ENCODE measurements at places on chromosomes 3 and 15.
A peak's percentile ranks its signal among the peaks of the same experiment; 100 is the strongest.

DNA sequence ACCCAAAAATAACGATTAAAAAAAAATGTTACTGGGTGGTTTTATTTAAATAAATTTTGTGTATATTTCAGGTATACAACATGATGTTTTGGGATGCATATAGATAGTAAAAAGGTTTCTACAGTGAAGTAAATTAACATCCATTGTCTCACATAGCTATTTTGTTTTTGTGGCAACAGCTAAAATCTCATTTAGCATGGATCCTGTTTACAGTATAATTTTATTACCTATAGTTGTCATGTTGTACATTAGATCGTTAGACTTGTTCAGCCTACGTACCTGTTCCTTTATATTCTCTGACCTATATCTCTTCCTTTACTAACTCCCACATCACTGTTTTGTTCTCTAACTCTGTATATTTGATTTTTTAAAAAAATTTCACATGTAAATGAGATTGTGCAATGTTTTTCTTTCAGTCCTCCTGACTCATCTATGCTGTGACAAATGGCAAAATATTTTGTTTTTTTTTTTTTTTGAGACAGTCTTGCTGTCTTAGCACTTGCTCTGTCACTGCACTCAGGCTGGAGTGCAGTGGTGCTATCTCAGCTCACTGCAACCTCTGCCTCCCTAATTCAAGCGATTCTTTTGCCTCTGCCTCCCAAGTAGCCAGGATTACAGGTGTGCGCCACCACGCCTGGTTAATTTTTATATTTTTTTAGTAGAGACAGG is 45.6 kb downstream of the OIP5 start:
- DNase-seq, result no peak

GRCh38 chr3:193816656-193817311 is 223.8 kb downstream of the OPA1 start:
- DNase-seq, result peak; percentile 58

- no peak for DNase-seq
These were observed 72.7 kb downstream of the DHX36 start for GRCh38 chr3:154251610-154252009.

GRCh38 chr3:116815321-116815720 is 105.7 kb downstream of the TUSC7 start:
- DNase-seq, result no peak

DNA sequence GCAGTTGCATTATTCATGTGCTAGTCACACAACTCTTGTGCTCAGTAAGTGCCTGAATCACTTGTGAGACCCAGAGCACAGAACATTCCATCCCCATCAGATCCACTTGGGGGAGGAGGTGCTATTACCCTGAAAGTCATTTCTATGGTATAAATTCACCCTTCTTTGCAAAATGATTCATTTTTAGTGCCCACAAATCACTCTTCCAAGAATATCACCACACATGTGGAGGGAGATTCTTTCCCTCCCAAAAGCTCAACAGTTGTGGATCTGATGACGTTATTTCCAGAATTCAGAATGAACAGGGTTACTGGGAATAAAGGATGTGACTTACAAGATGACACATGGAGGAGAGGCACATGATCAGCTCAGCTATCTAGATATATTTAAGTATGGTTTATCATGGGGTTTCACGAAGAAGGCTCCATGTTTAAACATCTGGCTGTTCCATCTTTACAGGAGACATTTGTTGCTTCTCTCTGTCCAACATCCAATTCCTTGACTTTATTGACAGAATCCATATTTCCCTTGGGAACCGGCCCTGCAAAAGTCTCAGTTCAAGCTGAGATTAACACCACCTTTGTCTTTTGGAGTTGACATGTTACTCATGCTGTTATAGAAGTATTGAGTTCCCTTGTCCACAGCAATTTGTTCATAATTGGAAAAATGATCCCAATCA is 214.2 kb upstream of the PROK2 start:
- no peak for DNase-seq

- peak; percentile 90 for DNase-seq
These were observed 267.5 kb upstream of the CHRM5 start for GRCh38 chr15:33700695-33701303.

DNA sequence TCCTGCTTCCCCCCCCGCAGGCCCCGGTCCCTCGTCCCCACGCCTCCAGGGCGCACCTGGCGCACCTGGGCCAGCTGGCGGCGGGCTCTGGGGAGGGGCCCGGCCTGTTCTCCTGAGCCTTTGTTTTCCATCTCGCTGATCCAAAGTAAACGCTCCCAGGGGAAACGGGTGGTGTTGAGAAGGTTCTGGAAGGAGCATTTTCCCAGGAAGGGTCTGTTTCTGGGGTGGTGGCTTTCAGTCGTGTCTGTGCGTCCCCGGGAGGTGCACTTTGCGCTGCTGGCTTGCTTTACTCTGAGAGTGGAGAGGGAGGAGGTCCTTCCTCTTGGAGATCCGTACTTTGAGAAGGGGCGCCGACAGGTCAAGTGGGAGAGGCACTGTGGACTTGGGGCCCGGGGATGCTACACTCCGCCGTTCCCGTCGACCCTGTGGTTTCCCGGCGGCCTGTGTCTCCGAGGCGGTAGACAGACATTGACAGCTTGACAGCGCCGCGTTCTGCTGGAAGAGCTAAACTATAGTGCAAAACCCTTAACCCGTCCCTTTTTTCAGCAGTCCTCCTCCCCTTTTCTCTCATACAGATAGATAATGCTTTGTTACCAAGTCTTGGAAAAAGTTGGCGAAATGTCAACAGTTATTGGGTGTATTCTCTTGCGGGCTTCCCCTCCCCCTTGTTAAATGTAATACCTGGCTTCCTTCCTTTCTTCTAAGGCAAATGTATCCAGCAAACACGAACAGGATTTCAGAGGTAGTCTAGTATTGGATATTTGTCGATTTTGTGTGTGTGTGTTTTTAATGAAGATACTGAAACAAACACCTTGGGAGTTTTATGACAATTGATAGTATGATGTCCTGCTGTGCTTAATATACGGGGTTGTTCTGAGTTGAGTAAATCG is 6.5 kb downstream of the TPM1 start:
- DNase-seq, result peak; percentile 79

GRCh38 chr3:178117641-178118040 is 418.6 kb upstream of the KCNMB2 start:
- DNase-seq, result no peak

- no peak for DNase-seq
These were observed 364.1 kb upstream of the CNTN4 start for GRCh38 chr3:1734494-1735122.

DNA sequence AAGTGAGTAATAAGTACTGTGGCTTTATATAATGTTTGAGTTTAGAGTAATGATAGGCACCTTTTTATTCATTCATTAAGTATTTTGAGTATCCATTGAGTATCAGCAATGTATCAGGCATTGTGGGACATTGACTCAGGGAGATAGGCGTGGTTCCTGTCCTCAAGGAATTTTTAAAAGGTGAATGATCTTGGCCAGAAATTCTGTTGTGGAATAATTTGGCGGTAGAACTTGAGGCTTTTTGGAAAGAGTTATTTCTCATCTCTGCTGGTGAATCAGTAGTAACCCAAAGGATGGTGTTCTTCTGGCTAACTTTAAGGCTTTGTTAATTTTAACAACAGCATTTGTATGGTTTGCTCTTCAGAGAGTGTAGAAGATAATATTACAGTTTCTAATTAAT is 2.0 kb downstream of the RAB7A start:
- no peak for DNase-seq

GRCh38 chr15:50676799-50677483 is 9.7 kb downstream of the TRPM7 start:
- DNase-seq, result no peak

- DNase-seq, result peak; percentile 35
These were observed 653 bp upstream of the MFSD1 start for GRCh38 chr3:158801201-158801600.

DNA sequence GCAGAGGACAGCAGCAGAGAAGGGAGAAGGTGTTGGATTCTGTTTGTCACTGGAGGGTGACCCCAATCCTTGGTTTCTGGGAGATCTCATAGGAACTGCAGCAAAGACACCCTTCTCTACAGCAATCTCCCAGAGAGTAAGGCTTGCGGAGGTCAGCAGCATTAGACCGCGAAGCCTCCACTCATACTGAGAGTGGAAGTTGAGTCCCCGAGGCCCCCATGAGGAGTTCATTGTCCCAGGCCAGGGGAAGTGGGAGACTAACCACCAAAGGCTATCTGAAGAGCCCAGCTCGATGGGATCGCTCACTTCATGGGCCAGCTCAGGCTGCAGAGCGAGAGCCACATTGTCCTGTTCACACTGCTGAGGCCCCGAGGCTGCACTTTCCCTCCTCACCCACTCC is 44.6 kb downstream of the GLDN start:
- DNase-seq, result peak; percentile 52

DNA sequence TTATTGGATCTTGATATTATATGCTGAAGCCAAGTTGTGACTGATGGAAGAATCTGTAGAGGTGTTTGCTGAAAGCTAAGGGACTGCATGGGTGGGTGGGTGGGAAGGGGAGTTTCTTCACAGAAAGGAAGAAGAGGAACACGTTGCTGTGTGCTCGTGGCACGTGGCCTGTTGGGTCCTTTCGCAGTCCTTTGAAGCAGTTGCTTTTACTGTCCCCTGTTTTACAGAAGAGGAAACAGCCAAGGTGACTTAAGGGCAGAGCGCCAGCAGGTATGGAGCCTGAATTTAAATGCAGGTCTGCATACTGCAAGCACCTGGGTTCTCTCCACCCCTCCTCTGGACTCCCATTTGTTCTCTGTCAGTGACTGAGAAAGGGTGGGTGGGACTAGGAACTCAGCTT is 59.4 kb upstream of the PRR23C start:
- DNase-seq, result no peak

GRCh38 chr3:32584660-32585059 is 14.0 kb upstream of the DYNC1LI1 start:
- no peak for DNase-seq

DNA sequence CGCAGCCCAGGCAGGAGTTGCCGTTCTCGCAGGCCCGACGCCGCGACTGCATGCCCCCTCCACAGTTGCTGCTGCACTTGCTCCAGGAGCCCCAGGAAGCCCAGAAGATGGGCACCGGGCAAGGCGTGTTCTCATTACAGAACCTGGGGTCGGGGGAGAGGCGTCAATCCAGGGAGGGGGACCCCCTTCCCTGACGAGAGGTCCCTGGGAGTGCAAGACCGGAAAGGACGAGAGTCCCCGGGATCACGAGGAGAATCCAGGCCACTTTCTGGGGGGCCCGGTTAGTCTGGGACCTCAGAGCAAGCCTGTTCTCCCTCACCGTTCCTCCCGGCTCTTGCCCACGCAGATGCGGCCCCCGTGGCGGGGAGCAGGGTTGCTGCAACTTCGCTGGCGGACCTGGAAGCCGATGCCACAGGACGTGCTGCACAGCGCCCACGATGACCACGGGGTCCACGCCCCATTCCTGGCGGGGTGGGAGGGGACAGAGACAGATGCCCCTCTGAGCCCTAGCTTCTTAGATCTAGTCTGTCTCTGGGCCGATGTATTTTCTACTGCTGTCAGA is 113.9 kb downstream of the SEMA5B start:
- DNase-seq, result no peak

- no peak for DNase-seq
These were observed 24.8 kb downstream of the AKAP13 start for GRCh38 chr15:85404918-85405866.

DNA sequence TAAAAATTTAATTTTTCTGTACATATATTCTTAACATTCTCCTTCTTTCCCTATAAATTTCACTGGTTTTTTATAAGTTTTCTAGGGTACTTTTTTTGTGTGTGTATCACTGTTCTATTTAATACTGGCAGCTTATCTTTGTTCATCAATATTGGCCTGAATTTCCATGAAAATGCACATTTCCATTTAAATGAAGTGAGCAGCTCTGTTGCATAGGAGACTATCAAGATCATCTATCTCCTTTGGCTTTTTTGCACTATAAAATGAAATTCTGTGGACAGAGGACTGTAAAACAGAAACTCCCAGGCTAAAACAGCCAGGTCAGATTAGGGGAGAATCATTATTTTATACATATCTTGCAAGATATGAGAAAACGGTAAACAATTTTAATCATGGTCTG is 277.0 kb upstream of the ARL6 start:
- no peak for DNase-seq

DNA sequence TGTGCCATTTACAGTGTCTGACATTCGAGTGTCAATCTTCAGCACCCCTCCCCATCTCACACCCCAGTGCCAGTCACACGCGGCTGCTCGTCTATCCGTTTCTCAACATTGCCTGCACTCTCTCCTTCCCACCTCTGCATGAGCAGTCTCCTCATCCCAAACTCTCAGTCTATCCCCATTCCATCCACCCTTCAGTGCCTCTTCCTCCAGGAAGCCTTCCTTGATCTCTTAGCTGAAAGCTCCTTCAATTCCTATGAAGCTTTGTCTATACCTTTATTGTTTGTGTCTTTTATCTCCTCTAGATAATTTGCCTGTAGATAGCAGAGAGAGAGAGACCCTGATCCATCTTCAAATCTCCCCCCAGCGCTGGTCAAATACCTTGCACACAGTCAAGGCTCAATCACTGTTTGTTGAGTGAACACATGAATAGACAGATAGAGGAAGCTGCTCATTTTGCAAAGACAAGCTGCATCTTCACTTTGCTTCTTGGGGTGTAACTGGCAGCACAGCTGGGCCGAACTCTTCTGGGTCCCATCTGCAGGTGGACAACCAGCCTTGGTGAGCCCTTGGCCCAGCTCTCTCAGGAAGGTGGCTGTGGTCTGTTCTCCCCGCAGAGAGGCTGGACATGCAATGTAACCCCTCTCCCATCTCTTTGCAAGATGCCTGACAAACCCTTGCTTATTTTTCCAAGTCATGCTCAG is 52.8 kb downstream of the ITGA11 start:
- no peak for DNase-seq

- DNase-seq, result no peak
These were observed 252.5 kb downstream of the ISL2 start for GRCh38 chr15:76588811-76589747.

GRCh38 chr3:151631946-151632345 is 101.8 kb upstream of the AADACL2 start:
- no peak for DNase-seq

DNA sequence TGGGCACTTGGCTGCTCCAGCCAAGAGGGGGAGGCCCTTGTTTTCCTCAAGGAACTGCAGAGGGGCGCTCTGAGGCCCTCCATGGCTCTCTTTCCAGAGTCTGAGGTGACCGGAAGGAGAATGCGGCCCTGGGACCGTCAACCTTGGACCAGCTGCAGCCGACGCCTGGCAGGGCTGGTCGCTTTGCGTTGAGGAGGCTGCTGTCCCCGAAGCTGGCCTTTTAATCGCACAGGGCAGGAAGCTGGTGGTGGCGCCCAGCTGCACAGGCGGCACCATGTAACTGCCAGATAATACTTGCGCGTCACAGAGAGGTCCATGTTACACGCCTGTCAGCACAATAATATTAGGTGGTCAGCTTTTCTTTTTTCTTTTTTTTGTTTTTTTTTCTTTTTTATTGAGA is 875 bp upstream of the HLTF start:
- no peak for DNase-seq

- DNase-seq, result no peak
These were observed 312.3 kb downstream of the EPHA3 start for GRCh38 chr3:89419647-89420241.

Measured in Ammon's horn (tissue), 1 donor.